ENCODE measurements at places on chromosomes 2 and 18.

- peaks cover 6% of the 10 kb centered on the region for H3K36me3 ChIP-seq
- H3K27me3 ChIP-seq = no peaks in the 10 kb centered on the region
- H3K27ac ChIP-seq = no peak overlapping the region
- H3K4me1 ChIP-seq = no peaks in the 10 kb centered on the region
- DNase-seq = no peak
- no peak overlapping the region for H3K4me3 ChIP-seq
These were observed 18.2 kb downstream of the PMS1 start for GRCh38 chr2:189802396-189802912.

DNA sequence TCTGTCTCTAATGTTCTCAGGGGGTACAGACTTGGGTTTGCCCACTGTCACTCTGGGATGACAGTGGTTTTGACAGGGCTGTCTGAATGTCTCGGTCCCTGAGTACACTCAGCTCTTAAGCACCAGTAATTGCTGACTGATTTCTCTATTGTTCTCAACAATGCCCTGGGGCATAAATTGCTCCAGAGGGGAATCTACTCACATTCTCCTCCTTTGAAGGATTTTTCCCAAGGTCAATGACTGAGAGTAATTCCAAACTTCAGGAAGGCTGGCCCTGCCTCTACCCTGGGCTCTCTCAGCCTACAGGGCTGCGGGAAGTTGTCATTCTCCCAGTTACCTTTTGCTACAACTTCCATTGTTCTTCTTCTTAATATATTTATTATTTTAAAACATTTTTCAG, 36.5 kb downstream of the MC2R start:
- no peaks in the 10 kb centered on the region for H3K4me1 ChIP-seq
- H3K27me3 ChIP-seq = no peaks in the 10 kb centered on the region
- H3K27ac ChIP-seq = no peak overlapping the region
- no peak overlapping the region for H3K4me3 ChIP-seq
- no peaks in the 10 kb centered on the region for H3K36me3 ChIP-seq
- DNase-seq = no peak

- H3K27me3 ChIP-seq = no peaks in the 10 kb centered on the region
- no peaks in the 10 kb centered on the region for H3K36me3 ChIP-seq
- H3K27ac ChIP-seq = no peak overlapping the region
- no peak overlapping the region for H3K4me3 ChIP-seq
- no peaks in the 10 kb centered on the region for H3K4me1 ChIP-seq
- DNase-seq = no peak
These were observed 1085.4 kb upstream of the NRXN1 start for GRCh38 chr2:52117299-52117698.

GRCh38 chr2:227817850-227818674, 4.4 kb downstream of the CCL20 start:
- no peak overlapping the region for H3K4me3 ChIP-seq
- peak; percentile 79 for DNase-seq
- H3K4me1 ChIP-seq = no peaks in the 10 kb centered on the region
- no peaks in the 10 kb centered on the region for H3K27me3 ChIP-seq

DNA sequence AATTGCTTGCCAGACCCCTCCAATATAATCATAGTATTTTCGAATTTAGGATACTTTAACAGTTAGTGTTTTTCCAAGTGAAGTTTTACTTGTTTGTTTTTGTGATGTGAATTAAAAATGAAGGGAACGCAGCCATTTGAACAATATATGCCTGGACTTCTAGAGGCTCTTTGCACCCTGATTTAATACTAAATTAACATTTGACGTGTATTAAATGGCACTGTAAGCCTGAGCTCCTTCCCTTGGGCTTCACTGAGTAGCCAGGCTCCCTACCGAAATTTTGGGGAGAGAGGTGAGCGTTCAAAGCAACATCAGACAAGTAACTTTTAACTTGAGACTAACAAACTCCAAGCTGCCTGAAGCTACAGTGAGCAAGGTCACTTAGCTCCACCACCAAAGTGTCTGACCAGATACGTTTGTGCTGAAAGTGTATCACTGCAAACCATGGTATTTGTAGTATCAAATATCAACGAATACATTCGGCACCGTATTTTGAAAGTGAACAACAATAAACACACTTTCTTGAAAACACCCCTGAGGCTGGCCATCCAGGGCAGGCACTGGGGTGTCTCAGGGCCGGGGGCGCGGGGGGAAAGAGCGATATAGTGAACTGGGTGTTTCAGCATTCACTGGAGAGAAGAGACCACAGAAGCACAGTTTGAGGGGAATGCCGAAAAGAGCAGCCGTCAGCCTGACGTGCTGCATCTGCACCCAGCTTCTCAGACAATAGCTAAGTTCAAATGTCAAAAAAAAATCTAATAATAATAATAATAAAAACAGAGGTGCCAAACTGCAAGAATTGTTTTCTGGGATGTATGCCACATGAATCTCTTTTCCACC, 7.7 kb upstream of the POU3F3 start:
- no peak overlapping the region for H3K4me3 ChIP-seq
- no peak for DNase-seq
- H3K27ac ChIP-seq = no peak overlapping the region

GRCh38 chr2:172200495-172201085, 97.9 kb upstream of the DLX2 start:
- no peaks in the 10 kb centered on the region for H3K36me3 ChIP-seq
- H3K4me3 ChIP-seq = no peak overlapping the region
- no peaks in the 10 kb centered on the region for H3K27me3 ChIP-seq
- no peak overlapping the region for H3K27ac ChIP-seq

DNA sequence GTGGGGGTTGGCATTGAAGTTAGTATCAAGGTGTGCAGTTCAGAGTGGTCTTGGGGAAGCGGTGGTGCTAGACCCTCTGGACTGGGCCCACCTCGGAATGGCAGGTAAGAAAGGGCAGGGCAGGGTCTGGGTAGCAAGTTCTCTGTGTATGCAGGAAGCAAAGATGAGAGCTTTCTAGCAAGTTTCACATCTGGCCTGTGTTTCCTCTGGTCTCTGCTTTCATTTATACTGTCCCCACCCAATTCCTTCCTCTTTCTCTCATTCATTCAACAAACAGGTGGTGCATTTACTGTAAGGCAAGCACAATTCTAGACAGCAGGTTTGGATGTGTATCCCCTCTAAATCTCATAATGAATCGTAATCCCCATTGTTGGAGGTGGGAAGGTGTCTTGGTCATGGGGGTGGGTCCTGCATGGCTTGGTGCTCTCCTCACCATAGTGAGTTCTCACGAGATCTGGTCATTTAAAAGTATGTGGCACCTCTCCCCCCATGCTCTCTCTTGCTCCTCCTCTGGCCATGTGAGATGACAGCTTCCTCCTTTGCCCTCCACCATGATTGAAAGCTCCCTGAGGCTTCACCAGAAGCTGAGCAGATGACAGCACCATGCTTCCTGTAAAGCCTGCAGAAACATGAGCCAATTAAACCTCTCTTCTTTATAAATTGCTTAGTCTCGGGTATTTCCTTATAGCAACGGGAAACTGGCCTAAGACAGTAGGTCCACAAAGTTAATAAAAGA, 51.8 kb downstream of the PKDCC start:
- peaks cover 62% of the 10 kb centered on the region for H3K4me1 ChIP-seq
- H3K27ac ChIP-seq = peak overlapping the region; percentile 45

GRCh38 chr18:8397034-8397433, 212.2 kb upstream of the RAB12 start:
- no peaks in the 10 kb centered on the region for H3K4me1 ChIP-seq
- H3K27ac ChIP-seq = no peak overlapping the region
- no peak overlapping the region for H3K4me3 ChIP-seq
- DNase-seq = no peak

DNA sequence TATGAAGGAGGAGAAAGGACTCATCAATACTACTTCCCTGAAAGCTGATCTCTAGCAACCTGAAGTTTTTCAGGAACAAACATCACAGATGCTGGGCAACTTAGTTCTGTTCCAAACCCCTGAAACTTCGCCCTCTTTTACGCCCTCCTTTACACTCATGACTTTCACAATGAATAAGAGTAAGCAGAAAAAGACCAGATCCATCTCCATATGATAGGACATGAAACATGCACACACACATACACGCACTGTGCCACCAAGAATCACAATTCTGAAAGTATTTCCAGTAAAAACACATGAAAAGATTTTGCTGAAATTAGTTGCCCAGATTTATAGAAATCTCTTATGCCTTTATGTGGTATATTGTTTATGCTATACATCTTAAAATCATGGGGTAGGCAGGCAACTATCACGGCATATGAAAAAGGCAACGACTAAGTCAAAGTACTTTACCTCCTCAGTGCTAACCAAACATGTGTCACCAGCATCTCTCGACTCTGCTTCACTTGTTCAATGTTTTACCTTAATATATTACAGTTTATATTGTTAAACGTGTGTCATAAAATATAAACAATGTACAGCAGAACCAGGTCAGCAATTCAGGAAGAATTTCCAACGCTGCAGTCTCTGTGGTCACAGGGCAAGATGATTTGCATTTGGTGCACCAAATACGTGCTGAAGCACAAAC, 47.8 kb downstream of the NHEJ1 start:
- H3K4me3 ChIP-seq = no peak overlapping the region
- no peak overlapping the region for H3K27ac ChIP-seq
- H3K27me3 ChIP-seq = no peaks in the 10 kb centered on the region
- no peak for DNase-seq
- H3K36me3 ChIP-seq = no peaks in the 10 kb centered on the region

DNA sequence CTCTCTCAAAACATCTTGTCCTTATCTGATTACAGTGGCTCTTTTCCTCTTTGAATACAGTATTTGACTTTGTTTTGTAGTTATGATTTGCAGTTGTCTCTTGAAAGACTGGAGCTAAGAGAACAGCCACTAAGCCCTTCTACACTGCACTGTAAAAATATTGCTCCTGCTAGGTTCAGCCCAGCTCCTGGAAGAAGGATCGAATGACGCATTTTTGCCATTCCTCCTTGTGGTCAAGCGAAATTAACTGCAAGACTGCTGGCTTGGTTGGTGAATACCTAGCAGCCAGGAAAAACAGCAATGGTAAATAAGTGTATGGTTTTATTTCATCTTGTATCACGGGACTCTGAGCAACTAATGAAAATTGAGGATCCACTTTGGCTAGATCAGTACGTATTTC, 407.8 kb upstream of the CDH2 start:
- H3K36me3 ChIP-seq = no peaks in the 10 kb centered on the region
- H3K27ac ChIP-seq = no peak overlapping the region
- H3K27me3 ChIP-seq = no peaks in the 10 kb centered on the region
- no peak overlapping the region for H3K4me3 ChIP-seq
- H3K4me1 ChIP-seq = no peaks in the 10 kb centered on the region

GRCh38 chr18:55998801-55999385, 410.9 kb upstream of the TCF4 start:
- H3K27ac ChIP-seq = no peak overlapping the region
- H3K36me3 ChIP-seq = no peaks in the 10 kb centered on the region
- H3K27me3 ChIP-seq = no peaks in the 10 kb centered on the region
- no peak for DNase-seq

DNA sequence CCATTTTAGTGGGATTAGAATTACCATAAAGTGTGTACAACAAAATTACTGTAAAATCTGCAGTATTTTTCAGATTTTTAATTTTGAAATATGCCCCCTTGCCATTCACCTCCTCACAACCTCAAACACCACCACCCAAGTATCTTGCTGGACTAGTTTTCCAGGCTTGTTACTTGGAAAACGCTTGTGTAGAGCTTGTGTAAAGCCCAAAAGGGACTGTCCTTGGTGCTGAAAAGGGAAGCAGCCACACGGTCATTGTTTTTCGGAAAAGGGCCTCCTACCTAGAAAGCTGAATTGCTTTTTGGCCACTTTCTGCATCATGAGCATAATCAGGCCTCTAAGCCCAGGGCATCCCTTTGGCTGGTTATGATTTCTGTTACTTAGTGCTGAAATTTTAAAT, 563.4 kb downstream of the LRRTM4 start:
- H3K36me3 ChIP-seq = no peaks in the 10 kb centered on the region
- no peaks in the 10 kb centered on the region for H3K27me3 ChIP-seq

DNA sequence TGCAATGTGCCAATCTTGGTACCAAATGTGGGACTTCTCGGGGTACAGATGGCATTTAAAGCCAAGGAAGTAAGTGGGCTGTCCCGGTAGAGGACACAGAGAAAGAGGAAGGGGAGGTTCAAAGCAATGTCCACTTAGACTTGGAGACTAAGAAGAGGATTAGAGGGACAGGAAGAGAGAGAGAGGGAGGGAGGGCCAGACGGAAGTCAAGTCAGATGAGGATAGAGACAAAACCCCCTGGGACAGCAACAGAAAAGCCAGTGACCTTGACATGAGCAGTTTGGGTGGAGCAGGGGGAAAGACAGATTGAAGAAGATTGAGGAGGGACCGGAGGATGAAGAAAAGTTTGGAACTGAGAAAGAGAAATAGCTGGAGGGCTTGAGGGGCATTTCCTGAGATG, 164.5 kb downstream of the NCK2 start:
- DNase-seq = no peak
- H3K4me1 ChIP-seq = peaks cover 4% of the 10 kb centered on the region
- no peaks in the 10 kb centered on the region for H3K36me3 ChIP-seq
- no peaks in the 10 kb centered on the region for H3K27me3 ChIP-seq
- H3K27ac ChIP-seq = no peak overlapping the region

GRCh38 chr2:63681896-63682295, 93.1 kb downstream of the MDH1 start:
- no peaks in the 10 kb centered on the region for H3K36me3 ChIP-seq
- H3K27ac ChIP-seq = no peak overlapping the region
- no peaks in the 10 kb centered on the region for H3K4me1 ChIP-seq
- DNase-seq = no peak
- H3K4me3 ChIP-seq = no peak overlapping the region

GRCh38 chr2:159051661-159052060, 83.2 kb downstream of the TANC1 start:
- H3K36me3 ChIP-seq = no peaks in the 10 kb centered on the region
- H3K4me3 ChIP-seq = no peak overlapping the region
- no peaks in the 10 kb centered on the region for H3K27me3 ChIP-seq
- DNase-seq = no peak
- no peak overlapping the region for H3K27ac ChIP-seq

GRCh38 chr2:71460595-71461303, 7.4 kb downstream of the DYSF start:
- no peak overlapping the region for H3K27ac ChIP-seq
- DNase-seq = no peak
- peaks cover 6% of the 10 kb centered on the region for H3K27me3 ChIP-seq
- H3K4me3 ChIP-seq = no peak overlapping the region
- H3K36me3 ChIP-seq = no peaks in the 10 kb centered on the region
- H3K4me1 ChIP-seq = no peaks in the 10 kb centered on the region

GRCh38 chr2:54638103-54638502, 85.4 kb upstream of the EML6 start:
- no peaks in the 10 kb centered on the region for H3K4me1 ChIP-seq
- no peak overlapping the region for H3K27ac ChIP-seq
- H3K4me3 ChIP-seq = no peak overlapping the region
- no peaks in the 10 kb centered on the region for H3K27me3 ChIP-seq

DNA sequence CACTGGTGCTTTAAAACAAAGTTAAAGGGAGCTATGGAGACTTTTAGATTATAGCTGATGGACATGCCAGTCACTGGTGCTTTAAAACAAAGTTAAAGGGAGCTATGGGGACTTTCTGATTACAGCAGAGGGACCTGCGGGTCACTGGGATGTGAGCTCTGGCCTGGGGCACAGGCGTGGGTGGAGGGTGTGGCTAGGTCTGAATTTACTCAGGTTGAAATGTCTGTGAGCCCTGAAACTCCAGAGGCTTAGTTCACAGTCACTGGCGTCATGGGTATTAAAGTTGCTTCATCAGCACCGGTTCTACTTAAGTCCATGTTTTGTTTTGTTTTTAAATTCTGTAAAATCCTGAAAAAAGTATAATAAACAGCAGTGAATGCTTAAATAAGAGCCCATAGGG, 49.0 kb upstream of the TMEM18 start:
- H3K36me3 ChIP-seq = no peaks in the 10 kb centered on the region
- H3K4me1 ChIP-seq = no peaks in the 10 kb centered on the region
- no peak overlapping the region for H3K27ac ChIP-seq
- no peak overlapping the region for H3K4me3 ChIP-seq
- H3K27me3 ChIP-seq = no peaks in the 10 kb centered on the region
- DNase-seq = no peak

All from effector memory CD4-positive, alpha-beta T cell (primary cell).